Activated CD4-positive, CD25-positive, alpha-beta regulatory T cell treated with anti-CD3 and anti-CD28 coated beads, Interleukin-2, amount 50 U/mL, for 72 hours (primary cell): ENCODE measurements at places on chromosomes 13 and 19.

DNA sequence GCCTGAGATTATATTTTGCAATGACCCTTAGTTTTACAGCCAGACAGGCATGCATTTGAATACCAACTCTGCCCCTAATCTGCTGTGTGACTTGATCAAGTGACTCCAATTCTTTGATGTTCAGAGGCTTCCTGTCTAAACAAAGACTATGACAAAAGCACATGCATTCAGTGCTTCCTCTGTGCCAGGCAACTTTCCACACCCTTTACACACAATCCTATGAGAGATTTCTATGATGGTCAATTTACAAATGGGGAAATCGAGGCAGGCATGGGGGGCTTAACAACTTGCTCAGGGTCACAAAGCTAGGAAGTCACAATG is 3.7 kb upstream of the LYPD3 start:
- DNase-seq, result no peak

- no peak for DNase-seq
These were observed 28.2 kb downstream of the ATP8B3 start for GRCh38 chr19:1783874-1784273.

DNA sequence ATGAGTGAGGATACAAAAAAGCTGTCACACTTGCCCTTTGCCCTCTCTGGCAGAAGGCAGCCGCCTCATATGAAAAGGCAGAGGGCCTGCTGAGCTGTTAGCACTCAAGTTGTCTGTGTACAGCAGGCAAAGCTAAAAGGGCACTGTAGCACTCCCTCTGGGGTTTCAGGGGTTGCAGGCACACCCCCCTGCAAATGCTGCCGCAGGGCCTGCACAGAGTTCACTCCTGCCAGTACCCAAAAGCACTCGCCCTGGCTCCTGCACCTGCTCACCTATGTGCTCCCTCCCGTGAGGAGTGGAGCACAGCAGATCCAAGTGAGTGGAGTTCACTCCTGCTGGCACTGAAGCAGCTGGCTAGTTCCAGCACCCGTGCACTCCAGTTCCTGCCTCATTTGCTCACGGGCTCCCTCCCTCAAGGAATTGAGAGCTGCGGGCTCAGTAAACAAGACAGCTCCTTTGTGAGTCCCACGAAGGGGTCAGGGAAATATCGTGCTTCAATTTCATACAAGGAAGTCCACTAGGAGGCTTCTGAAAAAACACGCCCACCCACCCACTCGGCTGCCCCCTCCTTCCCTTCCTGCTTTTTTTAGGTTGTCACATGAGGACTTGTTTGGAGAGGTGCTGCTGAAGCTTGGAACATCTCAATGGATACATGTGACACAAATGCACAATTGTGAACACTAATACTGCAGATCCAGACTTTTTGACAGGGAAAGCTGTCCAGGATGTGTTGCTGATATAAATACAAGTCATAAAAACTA is 9.9 kb upstream of the RCBTB2 start:
- no peak for DNase-seq

DNA sequence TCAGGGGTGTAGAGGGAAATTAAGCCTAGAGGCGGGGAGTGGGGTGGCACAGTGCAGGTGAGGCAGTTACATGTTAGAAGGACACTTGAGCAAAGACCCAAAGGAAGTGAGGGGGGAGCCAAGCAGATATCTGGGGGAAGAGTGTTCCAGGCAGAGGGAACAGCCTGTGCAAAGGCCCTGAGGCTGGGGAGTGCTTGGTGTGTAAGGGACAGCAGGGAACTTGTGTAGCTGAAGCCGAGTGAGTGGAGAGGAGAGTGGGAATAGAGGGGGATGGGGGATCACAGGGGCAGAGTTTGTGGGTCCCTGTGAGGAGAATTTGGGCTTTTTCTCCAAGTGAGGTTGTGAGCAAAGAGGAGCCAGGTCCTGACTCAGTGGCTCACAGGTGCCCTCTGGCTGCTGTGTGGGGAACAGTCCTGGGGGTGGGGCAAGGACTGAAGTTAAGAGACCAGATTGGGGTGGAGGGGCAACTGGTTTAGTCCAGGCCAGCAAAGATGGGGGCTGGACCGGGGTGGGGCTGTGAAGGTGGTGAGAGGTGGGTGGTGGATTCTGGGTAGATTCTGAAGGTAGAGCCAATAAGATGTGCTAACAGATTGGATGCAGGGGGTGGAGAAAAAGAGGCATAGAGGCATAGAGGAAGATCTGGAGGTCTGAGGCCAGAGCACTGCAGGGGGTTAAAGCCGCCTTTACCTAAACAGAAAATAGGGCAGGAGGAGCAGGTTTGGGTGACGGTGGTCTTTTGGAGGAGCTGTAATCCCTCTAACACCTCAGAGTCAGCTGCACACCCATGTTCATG is 75.3 kb downstream of the CACNA1A start:
- peak; percentile 60 for DNase-seq

DNA sequence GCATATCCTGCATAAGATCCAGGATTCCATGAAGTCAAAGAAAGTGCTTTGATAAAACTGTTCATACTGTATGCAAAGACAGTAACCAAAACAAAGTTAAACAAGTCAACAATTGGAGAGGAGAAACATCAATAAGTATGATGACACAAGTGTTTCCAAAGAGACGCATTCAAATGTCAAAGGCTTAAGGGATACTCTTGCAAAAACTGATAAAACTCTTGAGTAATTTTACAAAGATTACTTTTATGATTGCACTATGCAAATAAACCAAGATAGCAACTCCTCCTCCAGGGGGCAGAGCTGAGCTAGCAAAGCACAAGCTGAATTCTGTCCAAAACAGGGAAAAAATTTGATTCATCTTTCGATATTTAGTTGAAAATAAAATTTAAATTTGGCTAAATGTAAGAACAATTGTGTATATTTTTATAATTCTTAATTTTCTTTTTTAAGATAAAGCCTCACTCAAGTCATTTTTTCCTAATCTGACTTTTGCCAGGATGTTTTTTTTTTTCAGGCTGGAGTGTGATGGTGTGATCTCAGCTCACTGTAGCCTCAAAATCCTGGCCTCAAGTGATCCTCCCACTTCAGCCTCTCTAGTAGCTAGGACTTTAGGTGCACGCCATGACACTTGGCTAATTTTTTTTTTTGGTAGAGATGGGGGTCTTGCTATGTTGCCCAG is 84.0 kb downstream of the MZT1 start:
- peak; percentile 44 for DNase-seq

DNA sequence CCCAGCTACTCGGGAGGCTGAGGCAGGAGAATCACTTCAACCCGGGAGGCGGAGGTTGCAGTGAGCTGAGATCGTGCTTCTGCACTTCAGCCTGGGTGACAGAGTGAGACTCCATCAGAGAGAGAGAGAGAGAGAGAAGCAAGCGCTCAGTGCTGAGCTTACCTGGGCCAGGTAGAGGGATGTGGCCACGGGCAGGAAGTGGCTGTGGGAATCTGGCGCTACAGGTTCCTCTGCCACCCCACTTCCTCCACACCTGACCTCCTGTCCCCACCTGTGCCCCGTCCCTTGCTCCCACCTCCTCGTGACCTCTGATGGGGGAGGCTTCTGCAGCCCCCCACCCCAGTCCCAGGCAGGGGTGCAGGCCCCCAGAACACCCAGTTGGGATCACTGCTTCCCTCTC is 1.0 kb upstream of the NCCRP1 start:
- DNase-seq, result no peak

DNA sequence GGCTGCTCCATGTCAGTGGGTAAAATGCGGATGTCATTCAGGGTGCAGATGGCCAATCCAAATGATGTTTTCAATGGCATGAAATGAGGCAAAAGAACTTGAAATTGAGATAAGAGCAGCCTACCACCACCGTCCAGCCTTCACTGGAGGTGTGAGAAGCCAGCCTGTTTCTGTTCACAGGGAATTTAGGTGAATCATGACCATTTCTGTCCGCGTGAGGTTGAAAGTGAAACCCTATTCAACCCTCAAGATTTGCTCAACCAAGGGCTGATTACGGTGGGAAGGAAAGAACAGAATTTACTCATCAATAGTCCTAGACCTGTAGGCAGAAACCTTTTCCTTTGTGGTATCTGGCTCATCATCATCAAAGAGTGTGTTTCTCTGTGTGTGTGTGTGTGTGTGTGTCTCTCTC is 370.7 kb downstream of the COG6 start:
- peak; percentile 57 for DNase-seq

GRCh38 chr19:41350735-41351338 is 2.9 kb downstream of the TGFB1 start:
- no peak for DNase-seq

DNA sequence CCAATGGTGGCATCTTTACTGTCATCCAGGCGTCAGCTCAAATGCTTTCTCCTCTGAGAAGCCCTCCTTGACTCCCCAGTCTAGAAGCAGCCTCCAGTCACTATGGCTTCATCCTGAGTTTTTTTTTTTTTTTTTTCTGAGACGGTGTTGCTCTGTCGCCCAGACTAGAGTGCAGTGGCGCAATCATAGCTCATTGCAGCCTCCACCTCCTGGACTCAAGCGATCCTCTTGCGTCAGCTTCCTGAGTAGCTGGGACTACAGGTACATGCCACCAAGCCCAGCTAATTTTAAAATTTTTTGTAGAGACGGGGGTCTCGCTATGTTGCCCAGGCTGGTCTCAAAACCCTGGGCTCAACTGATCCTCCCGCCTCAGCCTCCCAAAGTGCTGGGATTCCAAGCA is 4.2 kb downstream of the NRTN start:
- no peak for DNase-seq

DNA sequence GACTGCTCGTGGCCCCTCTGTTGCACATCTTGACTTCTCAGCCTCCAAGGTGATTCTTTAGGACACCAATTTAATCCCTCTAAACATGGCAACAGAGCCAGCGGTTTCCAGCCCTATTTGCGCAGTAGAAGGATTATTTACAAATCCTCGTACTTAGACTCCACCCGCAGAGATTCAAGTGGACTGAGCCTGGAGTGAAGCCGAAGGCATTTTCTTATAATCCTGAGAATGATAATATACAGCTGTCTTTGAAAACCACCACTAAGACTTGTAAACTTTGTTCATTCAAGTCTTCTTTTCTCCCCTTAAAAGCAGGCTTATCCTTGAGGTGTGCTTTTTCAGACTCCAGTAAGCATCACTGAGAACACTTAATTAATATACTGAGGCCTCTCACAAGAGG is 4.8 kb upstream of the DPRX start:
- no peak for DNase-seq

DNA sequence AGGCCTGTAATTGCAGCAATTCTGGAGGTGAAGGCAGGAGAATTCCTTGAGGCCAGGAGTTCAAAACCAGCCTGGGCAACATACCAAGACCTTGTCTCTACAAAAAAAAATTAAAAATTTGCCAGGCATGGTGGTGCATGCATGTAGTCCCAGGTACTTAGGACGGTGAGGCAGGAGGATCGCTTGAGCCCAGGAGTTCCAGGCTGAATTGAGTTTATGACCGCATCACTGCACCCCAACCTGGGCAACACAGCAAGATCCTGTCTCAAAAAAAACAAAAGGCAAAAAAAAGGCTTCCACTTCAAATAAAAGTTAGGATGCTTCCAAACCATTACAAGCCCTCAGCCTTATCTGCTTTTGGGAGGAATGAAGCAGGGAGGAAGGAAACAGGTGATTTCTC is 5.2 kb downstream of the ZNF577 start:
- no peak for DNase-seq

DNA sequence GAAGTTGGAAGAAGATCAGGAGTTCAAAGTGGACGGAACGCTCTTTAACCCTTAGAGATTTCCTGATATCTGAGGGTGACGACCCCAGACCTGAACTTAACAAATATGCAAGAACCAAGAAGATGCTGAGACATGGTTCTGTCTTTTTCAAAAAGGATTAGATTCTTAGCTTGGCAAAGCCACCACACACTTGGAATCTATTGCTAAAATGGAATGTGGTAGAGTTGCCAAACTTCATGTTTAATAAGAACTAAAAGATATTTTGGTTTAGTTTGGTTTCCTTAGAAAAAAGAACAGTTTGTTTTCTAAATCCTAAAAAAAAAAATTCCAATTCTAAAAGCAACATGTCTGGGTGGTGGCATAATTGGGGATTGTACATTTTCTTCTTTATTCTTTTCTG is 29.5 kb downstream of the UNC13A start:
- DNase-seq, result no peak

DNA sequence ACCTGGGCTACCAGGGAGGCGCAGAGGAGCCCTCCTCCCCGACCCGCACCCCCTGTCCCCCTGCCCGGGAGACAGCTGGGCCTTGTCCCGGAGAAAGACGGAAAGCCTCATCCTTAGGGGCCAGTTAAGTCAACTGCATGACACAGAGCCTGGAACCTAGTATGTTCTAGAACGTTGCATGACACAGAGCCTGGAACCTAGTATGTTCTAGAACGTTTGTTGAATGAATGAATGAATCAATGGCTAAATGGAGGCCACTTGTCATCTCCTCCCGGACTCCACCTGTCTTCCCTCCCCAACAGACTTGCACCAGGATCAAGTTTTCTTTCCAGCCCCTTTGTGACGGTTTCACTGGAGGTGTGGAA is 706 bp downstream of the SERP2 start:
- DNase-seq, result no peak

DNA sequence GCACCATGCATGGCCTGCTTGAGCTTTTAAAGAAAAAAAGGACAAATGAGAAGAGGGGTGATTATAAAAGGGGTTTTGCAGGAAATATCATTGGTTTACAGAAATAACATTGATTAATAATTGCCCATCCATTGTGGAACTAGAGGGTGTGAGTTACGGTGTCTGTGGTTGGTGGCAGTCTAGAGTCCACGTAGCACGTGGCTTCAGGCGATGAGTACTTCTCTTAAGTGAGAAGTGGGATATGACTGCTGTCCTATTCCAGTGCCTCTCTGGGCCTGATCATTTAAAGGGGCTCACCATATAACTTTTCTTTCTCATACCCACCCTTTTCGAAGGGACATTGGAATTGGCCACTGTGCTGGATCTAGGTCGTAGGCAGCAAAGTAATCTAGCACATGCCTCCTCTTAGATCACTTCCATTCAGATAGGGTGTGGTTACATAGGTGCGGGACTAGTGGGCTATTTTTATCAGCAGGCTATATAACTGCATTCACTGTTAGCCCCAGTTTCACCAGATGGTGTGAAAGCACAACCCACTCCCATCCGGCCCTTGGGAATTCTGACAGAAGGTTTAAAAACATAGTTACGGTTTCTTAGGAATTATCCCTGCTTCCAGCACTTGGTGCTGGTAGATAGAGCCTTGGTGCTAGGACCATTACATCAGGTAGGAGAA is 19.9 kb downstream of the PPP5C start:
- no peak for DNase-seq

- DNase-seq, result no peak
These were observed 194.7 kb downstream of the RBM26 start for GRCh38 chr13:79211377-79211776.

- DNase-seq, result no peak
These were observed 53.0 kb upstream of the GPC6 start for GRCh38 chr13:93173654-93174053.
